GM13976 (cell line): ENCODE measurements at places on chromosomes 6 and 20.

- DNase-seq, result no peak
Measured at GRCh38 chr20:33568868-33569801, 79.2 kb downstream of the CBFA2T2 start.

GRCh38 chr6:142942805-142943227 is 2.2 kb downstream of the HIVEP2 start:
- DNase-seq, result no peak

DNA sequence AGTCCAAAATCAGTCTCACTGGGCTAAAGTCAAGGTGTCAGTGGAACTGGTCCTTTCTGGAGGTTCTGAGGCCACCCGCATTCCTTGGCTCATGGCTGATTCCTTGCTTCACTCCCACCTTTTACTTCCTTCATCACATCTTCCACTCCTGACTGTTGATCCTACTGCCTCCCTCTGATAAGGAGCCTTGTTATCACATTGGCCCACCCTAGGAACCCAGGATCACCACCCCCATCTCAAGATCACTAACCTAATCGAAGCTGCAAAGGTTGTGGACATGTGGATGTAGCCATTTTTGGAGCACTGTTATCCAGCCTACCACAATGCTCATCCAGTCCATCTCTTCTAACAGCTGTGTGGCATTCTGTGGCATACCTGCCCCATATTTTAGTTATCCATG is 87.2 kb downstream of the TNFAIP3 start:
- no peak for DNase-seq

GRCh38 chr20:44357020-44357419 is 1.5 kb downstream of the HNF4A start:
- DNase-seq, result no peak

DNA sequence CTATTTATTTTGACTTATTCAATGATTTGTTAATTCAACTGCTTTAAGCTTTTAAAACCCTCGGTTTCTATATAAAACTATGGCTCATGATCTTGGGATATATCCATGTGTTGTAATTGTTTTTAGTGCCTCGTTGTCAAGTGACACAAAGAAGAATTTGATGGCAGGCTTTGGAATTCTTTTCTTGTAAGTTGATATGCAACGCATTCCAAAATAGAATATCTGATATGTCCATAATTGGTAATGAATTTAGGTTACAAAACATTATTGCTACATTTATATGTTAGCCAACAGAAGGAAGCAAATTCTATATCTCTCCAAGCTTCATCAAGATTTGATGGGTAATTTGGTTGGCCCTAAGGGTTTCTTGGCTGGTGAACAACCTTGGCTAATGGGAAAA is 220.4 kb upstream of the RIMS1 start:
- DNase-seq, result no peak

DNA sequence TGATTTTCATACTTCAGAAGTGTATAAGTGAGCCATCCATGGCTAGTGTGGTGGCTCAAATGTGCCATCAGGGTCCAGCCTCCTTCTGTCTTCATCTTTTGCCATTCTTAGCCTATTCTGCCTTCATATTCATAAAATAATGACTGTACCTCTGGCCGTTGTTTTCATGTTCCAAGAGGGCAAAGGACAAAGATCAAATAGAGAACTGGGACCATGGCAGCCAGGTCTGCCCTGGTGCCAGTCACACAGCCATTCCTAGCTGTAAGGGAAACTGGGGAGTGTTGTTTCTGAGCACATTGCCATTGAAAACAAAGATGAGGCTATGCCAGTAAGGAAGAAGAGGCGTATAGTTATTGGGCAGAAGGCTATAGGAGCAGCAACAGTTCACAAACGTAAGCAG is 518.6 kb downstream of the TFAP2B start:
- no peak for DNase-seq

DNA sequence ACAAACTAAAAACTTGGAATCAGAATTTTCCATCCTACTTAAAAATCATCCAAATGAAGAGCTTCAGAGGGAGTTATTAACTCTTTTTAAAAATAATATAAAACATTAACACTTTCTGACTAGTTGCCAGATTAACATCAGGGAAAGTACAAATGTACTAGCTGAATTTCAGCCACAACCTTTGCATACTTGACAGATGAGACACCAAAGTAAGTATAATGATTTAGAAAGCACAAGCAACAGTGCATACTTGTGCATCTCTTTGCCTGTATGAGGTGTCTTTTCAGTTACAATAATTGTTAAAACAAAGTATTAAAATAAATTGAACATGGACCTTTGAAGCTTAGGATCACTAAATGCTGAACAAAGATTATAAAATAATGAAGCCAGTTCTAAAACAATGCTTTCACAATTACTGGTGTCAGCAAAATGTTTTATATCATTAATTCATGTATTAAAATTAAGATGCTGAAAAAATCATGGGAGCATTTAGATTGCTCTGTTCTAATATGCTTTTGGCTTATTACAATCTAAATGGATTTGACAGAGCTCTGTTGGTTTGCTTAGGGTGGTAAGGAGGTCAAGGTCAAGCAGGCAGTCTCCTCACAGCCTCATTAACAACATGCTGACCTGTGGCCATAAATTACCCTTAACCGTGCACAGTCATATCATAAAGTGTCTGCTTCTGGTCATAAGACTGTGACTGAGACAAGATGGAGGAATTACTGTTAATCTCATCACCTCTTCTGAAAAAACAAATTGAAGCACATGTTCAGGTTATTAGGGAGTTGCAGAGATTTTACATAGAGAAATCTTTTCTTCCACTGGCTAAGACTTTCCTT is 15.1 kb downstream of the RNF217 start:
- no peak for DNase-seq

DNA sequence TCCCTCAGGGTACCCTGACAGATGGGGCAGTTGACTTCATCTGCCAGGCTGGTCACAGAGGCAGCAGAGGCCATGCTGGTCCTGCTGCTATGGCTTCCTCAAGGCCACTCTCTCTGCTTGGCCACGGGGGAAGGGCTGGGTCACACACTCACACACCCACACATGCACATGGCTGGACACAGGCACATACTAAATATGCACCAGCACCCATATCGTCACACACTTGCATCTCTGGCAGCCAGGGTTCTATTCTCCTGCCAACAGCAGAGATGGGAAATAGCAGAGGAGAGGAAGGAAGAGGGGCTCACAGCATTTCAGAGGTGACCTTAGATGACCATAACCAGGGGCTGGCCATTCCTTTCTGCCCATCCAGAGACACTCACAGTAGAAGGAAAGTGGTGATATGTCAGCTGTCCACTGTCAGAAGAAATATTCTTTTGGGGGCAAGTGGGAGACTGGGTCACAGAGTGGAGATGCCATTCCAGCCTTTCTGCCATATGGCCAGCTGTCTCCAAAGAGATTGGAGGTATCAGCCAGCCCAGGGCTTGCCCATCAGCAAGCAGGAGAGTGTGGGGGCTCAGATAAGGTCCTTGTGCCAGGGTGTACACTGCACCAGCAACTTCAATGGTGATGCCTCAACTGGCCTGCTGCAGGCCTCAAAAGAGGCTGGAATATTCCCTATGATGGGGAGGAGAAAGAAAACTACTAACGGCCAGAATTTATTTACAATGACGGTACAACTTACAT is at the start of gene TRIM10:
Gene TRIM10 (minus strand): TSS at position 427 of the 747 bp plus-strand sequence. CDS start 353 bp downstream, at position 74.
- no peak for DNase-seq
